ENCODE measurements at places on chromosomes 5 and 9.

GRCh38 chr5:83864652-83865051 lies 144.0 kb upstream of the HAPLN1 start:
- no peak for DNase-seq

GRCh38 chr5:139823757-139824355 lies 28.2 kb downstream of the PSD2 start:
- no peak for DNase-seq

DNA sequence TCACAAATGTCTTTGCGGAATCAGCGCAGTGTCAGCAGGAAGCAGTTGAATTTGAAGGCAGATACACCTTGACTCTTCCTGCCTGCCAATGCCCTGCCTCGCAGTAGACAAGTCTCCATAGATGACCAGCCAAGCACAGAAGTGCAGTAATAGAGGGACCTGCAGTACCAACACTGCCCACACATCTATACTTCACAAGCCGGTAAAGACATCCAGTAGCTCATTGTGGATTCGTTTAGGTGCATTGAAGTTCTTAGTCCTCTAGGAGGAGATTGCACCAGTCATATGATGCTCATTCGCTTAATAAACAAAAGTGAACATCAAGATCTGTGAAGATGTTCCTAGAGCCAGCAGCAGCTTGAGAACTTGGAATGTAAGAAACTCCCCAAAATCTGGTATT lies 7.1 kb upstream of the IFNA2 start:
- DNase-seq: no peak

DNA sequence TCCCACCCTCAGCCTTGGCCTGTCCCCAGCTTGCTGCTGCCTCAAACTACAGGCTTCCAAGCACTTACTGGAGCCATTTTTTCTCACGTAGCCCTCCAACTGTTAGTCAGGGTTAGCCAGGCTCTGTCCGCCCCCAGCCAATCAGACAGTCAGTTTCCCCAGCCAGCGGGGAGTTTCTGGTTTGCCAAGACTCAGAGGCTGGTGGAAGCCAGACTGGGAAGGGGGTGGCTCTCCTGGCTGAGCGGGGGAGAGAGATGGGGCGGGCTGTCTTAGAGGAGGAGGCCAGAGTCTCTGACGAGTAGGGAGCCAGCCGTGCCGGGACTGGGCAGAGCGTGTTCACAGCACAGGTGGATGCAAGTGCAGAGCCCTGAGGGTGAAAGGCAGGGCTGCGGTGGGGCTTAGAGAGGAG lies 15.3 kb downstream of the PROP1 start:
- no peak for DNase-seq

DNA sequence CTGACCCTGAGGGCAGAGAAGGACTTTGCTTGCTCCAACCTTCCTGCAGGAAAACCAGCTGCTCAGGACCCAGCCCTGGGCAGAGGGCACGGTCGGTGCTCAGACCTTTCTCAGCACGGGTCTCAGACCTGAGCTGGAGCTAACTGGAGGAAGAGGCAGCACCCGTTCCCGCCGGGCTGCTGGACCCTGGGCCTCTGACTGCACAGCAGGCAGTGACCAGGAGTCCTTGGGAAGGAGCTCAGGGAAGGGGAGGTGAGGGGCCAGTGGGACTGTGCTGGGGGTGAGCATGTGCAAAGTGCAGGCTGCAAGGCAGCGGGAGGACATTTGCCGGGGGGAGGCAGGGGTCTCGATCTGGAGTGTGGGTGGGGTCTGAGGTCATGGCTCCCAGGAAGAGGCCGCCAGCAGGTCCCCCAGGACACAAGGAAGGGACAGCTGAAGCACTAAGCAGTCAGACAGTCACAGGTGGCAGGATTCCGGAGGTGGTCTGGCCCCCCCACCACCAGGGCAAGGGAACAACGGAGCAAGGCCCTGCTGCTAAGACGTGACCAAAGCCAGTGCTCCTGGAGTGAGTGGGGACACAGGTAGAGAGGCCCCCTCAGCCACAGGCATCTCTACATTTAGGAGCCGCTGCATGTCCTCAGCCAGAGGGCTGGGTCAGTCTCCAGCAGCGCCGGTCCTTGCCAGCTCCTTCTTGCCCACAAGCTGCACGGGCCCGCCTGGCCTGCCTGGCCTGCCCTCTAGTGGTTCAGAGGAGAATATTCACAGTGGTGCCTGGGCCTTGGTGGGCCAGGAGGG lies 4.8 kb upstream of the DPM2 start:
- no peak for DNase-seq

DNA sequence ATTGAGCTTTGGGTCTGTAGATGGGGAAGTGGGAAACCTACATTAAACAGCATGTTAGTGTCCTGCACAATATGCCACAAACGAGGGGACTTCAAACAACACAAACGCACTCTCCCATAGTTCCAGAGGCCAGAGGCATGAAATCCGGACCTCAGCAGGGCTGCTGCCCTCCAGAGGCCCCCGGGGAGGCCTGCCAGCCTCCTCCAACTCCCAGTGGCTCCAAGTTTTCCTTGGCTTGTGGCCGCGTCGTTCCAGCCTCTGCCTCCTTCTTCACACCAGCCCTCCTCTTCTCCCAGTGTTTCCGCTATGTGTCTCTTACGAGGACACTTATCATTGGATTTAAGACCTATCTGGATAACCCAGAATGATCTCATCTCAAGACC lies 13.3 kb upstream of the COL5A1 start:
- DNase-seq: no peak

- DNase-seq: no peak
These were observed 7.1 kb downstream of the NSG2 start for GRCh38 chr5:174052636-174053035.

GRCh38 chr5:114858665-114859437 lies 310.9 kb downstream of the TRIM36 start:
- no peak for DNase-seq

DNA sequence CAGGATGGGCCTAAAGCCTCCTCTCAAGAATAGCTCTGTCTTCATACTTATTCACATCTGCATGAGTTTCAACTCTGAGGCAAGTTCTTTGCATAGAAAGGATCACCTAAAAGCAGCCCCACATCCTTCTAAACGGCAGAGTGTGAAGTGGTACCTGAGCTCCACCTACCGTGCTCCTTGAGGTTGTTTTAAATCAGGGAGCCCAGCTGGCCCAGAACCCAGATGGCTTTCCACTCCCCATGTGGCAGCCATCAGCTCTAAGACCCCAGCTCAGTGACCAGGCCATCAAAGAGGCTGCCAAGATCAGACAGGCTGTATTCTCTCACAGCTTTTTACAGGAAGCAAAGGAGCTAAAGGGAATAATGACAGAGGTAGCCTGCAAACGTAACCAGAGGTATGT lies 299.3 kb downstream of the RASEF start:
- no peak for DNase-seq

- no peak for DNase-seq
These were observed 16.7 kb downstream of the P4HA2 start for GRCh38 chr5:132210944-132211343.

GRCh38 chr5:110195288-110195687 lies 505.6 kb downstream of the MAN2A1 start:
- no peak for DNase-seq

DNA sequence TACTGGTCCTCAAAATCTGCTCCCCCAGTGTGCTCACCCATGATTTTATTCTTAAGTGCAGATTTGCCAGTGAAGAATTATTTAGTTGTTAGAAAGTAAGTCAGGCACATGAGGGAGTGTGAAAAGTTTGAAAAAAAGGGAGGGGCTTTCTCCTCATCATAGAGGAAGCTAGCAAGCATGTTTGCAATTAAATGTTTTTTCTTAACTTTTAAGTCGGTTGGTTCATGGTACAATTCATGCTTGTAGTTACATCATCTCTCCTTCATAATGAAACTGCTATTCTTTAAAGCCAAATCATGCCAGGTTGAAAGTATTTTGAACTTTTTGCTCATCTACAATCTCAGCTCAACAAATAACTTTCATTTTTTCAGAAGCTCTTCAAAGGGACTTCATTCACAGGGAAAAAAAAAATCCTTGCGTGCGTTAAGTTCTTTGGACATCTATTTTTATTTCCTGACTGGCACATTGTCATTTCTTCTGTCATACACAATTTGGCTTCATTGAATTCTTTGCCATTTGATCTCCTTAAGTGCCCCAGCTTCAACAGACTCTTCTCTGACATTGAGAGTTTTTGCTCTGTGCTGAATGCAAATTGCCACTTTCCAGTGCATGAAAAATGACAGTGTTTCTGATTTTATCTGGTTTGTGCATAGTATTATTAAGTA lies 456.9 kb downstream of the TMEM232 start:
- no peak for DNase-seq

GRCh38 chr9:38082446-38083287 lies 13.6 kb upstream of the SHB start:
- no peak for DNase-seq

GRCh38 chr9:6788162-6789016 lies 30.6 kb downstream of the KDM4C start:
- DNase-seq: no peak

DNA sequence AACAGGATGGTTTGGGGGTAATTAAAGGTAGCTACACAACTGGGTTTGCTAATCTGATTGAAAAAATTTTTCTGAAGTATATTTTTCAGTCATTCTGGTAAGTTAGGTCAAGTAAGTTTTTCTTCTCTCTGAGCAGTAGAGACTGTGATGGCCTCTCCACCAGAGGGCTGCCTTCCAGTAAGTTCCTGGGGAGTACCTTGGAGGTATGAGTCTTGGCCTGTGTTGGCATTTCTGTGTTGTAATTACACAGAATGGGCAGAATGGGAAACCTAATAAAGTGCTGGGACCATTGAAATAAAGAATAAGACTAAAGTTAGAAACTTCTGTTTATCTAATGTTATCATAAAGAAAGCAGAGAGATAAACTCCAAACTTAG lies 430.8 kb downstream of the ARHGEF28 start:
- no peak for DNase-seq

DNA sequence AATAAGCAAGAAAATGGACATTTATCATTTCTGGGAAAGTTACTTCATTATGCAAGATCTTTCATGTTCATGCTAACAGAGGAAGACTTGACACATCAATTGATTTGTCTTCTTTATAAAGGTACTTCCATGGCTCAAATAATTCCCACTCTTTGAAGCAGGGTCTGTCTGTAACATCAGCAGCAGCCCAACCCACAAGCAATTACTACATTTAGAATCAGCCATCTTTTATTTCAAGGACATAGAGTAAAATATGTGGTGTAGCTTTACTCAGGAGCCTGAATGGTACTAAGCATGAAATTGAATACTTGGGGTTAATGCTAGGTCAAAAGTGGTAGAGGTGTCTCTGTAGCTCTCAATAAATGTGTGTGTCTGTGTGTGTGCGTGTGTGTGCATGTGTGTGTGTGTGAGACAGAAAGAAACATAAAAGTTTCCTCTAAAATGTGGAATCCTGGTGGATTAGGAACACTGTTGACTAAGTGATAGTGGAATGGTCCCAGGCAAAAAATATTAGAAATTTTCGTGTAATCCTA lies 581.1 kb downstream of the CAAP1 start:
- no peak for DNase-seq

- peak; percentile 28 for DNase-seq
These were observed 1.3 kb downstream of the CD74 start for GRCh38 chr5:150411245-150411979.

- no peak for DNase-seq
These were observed 23.2 kb upstream of the JADE2 start for GRCh38 chr5:134502259-134502658.

GRCh38 chr9:94908011-94908563 lies 181.6 kb downstream of the AOPEP start:
- no peak for DNase-seq

GRCh38 chr9:91714874-91715615 lies 235.0 kb downstream of the ROR2 start:
- DNase-seq: no peak
